ENCODE measurements at places on chromosomes 4 and X.

DNA sequence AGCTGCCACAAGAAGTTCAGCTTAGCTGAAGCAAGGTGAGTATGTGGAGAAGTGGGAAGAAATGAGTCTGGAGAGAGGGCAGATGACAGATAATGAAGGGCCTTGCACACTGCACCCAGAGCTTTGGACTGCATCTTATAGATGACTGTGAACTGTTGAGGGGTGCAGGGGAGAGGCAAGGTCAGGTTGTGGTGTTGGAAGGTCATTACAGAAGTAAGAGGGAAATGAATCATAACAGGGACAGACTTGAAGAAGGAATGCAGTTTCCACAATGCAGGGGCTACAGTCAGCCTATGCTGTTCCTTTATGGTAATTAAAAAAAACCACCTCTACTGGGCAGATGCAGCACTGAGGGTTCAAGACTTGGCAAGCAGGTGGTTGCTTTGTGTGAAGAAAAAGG, 4.8 kb upstream of the IGFBP7 start:
- H3K27me3 ChIP-seq, result peaks cover 13% of the 10 kb centered on the region
- H3K27ac ChIP-seq, result no peak overlapping the region
- H3K36me3 ChIP-seq, result no peaks in the 10 kb centered on the region
- no peak overlapping the region for H3K4me3 ChIP-seq

DNA sequence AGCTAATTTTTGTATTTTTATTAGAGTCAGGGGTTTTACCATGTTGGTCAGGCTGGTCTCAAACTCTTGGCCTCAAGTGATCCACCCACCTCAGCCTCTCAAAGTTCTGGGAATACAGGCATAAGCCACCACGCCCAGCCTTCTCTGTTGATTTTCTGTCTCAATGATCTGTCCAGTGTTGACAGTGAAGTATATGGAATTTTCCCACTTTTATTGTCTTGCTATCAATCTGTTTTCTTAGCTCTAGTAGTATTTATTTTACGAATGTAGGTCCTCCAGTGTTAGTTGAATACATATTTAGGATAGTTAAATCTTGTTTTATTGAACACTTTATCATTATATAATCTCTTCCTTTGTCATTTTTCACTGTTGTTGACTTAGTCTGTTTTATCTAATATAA, 1603.9 kb downstream of the ADGRL3 start:
- no peaks in the 10 kb centered on the region for H3K36me3 ChIP-seq
- no peaks in the 10 kb centered on the region for H3K27me3 ChIP-seq
- H3K4me1 ChIP-seq, result no peaks in the 10 kb centered on the region
- no peak overlapping the region for H3K27ac ChIP-seq
- no peak overlapping the region for H3K4me3 ChIP-seq

- H3K4me3 ChIP-seq, result no peak overlapping the region
- H3K36me3 ChIP-seq, result no peaks in the 10 kb centered on the region
- no peak for DNase-seq
- H3K27me3 ChIP-seq, result no peaks in the 10 kb centered on the region
- H3K4me1 ChIP-seq, result no peaks in the 10 kb centered on the region
- no peak overlapping the region for H3K27ac ChIP-seq
Observed at GRCh38 chr4:139972305-139972704, 181.7 kb downstream of the MAML3 start.

DNA sequence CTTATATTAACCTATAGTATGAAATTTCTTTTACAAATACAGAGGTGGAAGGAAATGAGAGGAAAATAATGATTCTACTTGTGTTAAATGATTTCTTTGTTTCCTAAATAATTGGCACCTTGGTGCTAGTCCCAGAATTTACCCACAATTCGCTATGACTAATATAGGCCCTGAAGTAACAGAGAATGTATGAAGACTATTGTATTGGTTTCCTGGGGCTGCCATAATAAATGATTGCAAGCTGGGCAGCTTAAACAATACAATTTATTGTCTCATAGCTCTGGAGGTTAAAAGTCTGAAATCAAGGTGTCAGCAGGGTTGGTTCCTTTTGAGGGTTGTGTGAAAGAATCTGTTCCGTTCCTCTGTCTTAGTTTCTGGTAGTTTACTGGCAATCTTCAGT, 74.8 kb upstream of the GPRIN3 start:
- H3K36me3 ChIP-seq, result no peaks in the 10 kb centered on the region
- H3K27ac ChIP-seq, result no peak overlapping the region
- H3K4me1 ChIP-seq, result no peaks in the 10 kb centered on the region
- no peaks in the 10 kb centered on the region for H3K27me3 ChIP-seq
- DNase-seq, result no peak

- H3K4me3 ChIP-seq, result no peak overlapping the region
- no peaks in the 10 kb centered on the region for H3K4me1 ChIP-seq
- no peak for DNase-seq
- no peak overlapping the region for H3K27ac ChIP-seq
- H3K36me3 ChIP-seq, result no peaks in the 10 kb centered on the region
Observed at GRCh38 chr4:6441202-6441582, 31.2 kb downstream of the PPP2R2C start.

GRCh38 chrX:10120331-10120730, 36.4 kb upstream of the CLCN4 start:
- no peak overlapping the region for H3K4me3 ChIP-seq
- peaks cover 7% of the 10 kb centered on the region for H3K36me3 ChIP-seq
- no peaks in the 10 kb centered on the region for H3K27me3 ChIP-seq
- no peak overlapping the region for H3K27ac ChIP-seq
- DNase-seq, result no peak

DNA sequence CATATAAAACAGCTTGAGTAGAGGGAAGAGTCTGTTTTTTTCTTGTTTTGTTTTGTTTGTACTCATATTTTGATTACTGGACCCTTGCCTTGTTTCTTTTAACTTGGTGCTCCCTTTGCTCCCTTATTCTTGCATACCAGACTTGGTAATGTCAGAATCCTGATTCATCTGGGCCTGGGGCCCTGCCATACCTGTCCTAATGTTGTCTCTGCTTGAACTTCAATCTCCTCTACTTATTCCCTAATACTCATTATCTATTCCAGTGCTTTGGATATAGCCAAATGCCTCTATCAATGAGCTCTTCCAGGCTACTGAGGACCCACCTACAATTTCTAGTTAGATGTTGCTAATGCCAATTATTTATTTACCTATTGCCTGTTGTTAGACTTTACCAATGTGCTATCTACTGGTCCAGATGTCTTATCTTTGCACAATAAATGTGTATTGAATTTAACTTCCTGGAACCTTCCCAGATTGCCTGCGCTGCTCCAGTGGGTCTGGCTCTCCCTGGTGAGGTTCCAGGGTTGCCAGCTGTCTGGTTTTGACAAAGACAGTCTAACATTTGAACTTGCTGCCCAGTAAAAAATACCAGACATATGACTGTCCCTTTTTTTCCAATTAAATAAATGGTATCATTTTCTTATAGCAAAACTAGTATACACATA, 64.4 kb upstream of the ACSL4 start:
- DNase-seq, result no peak
- no peak overlapping the region for H3K4me3 ChIP-seq
- H3K36me3 ChIP-seq, result no peaks in the 10 kb centered on the region
- H3K27me3 ChIP-seq, result no peaks in the 10 kb centered on the region
- H3K4me1 ChIP-seq, result no peaks in the 10 kb centered on the region

All from CD4-positive, alpha-beta memory T cell (primary cell).